ENCODE measurements at places on chromosomes 3 and 15.
A peak's percentile ranks its signal among the peaks of the same experiment; 100 is the strongest.

DNA sequence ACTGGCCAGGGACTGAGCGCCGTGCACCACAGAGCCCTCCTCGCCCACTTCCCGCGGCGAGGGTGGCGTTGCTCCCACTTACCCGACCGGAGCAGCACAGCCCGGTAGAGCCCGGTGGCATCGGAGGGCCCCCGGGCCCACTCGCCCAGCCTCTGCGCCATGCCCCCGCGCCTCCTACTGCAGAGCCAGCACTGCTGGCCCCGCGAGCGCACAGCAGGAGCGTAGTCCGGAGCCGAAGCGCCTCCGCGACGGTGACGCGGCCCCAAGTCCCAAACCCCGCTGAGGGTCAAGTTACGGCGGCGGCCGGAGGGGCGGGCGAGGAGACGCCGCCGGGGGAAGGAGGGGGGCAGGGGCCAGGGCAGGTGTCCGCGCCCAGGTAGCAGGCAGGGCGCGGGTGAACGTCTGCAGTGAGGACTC, 9.6 kb upstream of the FAM107A start:
- DNase-seq, result no peak

DNA sequence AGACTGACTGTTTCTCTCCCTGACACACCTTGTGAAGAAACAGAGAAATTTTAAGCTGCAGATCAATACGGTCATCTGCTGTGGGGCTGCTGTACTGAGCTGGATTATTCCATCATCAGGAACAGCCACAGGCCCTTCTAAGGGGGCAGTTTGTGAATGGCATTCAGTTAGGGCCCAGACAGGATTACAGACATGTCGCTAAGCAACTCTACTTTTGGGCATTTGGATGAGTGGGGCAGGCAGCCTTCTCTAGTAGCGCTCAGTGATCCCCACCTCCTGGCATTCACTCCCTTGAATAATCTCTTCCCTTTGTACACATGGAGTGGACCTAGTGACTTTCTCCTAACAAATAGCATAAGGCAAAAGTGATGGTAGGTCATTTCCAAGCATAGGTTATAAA, 144.4 kb upstream of the RARB start:
- no peak for DNase-seq

- DNase-seq, result peak; percentile 56
Observed at GRCh38 chr3:23888617-23889228, 28.1 kb downstream of the NKIRAS1 start.

DNA sequence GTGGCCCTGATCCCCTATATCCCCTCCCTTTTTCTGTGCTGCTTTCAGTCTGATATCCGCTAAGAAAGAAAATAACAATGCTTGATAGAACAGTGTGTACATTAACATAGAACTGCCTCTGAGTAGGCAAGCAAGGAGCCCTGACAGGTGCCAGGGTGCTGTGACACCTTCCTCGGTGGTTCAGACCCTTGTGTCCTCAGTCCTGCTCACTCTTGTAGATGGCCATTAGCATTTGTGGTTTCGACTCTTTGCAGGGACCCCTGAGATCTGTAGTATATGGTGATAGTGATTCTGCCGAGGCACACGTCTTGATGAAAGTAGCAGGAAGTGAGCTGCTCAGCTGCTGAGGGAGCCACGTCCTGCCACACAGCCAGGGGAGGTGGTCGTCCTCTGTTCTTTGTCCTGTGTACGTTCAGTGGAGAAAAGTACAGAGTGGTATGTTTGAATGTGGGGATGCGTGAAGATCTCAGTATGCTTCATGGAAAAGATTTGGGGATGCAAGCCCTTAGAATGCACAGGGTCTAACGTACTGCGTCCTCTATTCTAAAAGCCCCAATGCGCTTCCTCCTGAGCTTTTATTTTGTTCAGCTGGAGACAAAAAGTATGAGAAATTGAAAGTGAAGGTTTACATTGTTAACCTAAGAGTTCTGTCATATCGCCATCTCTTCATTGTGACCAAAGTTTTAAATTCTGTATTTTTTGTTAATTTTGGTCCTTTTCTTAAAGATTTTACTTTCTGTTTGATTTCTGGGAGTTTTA, 35.4 kb downstream of the PXYLP1 start:
- DNase-seq, result peak; percentile 32

GRCh38 chr15:58463815-58464650, 32.2 kb downstream of the LIPC start:
- DNase-seq, result no peak
